Activated CD4-positive, CD25-positive, alpha-beta regulatory T cell (primary cell): ENCODE measurements at places on chromosomes 7 and 10.

DNA sequence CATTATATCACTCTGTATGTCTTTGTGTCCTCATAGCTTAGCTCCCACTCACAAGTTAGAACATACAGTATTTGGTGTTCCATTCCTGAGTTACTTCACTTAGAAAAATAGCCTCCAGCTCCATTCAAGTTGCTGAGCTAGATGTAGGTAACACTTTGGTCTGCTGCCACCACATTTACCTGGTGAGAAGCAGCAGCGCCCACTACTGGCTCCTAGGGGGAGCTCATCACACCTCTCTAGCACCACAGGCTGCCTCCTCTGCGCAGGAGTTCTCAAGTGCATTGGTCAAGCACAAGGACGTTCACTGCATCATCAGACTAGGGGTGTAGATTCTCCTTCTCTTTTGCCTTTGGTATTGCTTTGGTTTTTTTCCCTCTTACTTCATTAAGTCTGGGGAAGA, 530.9 kb upstream of the AUTS2 start:
- DNase-seq = no peak

- no peak for DNase-seq
These were observed 197.8 kb upstream of the SORCS1 start for GRCh38 chr10:107362306-107362705.

DNA sequence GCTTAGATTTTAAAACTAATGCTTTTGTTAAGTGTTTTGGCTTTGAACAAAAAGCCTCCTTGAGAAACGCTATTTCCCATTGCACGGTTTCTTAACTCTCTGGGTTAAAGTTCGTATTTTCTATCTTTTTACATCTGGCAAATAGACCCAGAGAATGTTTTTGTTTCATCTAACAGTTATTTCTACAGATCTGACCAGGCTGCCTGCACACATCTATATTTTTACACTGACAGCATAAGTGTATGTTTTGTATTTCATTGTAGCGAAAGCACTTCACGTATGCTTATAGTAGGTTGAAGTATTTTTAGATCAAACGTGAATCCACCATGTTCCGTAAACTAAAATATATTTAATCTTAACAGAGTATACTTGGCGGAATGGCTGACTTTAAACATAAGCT, 477.3 kb downstream of the SDK1 start:
- no peak for DNase-seq

- no peak for DNase-seq
These were observed 149.6 kb upstream of the SEMA3E start for GRCh38 chr7:83798489-83798888.

GRCh38 chr10:87816898-87817608, 973 bp downstream of the ATAD1 start:
- DNase-seq = no peak

DNA sequence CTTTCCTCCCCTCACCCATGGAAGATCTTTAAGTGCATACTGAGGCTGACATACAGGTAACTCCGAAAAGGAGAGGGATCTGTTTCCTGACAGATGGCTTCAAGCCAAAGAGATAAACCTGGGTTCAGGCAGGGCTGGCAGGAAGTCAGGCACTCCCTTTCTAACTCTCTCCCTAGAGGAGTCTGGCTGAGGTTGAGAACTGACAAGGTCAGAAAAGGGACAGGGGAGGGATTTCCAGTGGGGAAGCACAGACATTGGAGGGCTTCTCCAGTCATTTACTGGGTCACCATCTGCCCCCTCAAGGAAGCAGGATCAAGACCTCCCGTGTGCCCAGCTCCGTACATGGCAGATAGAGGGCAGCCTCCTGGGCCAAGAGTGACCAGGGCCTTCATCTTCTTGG, 31.6 kb downstream of the TLX1 start:
- DNase-seq = no peak

- no peak for DNase-seq
These were observed 67.2 kb upstream of the AQP1 start for GRCh38 chr7:30844483-30844874.

GRCh38 chr10:34047389-34047788, 712.9 kb upstream of the NRP1 start:
- DNase-seq = no peak

GRCh38 chr7:26554952-26555351, 263.3 kb downstream of the SNX10 start:
- DNase-seq = no peak

DNA sequence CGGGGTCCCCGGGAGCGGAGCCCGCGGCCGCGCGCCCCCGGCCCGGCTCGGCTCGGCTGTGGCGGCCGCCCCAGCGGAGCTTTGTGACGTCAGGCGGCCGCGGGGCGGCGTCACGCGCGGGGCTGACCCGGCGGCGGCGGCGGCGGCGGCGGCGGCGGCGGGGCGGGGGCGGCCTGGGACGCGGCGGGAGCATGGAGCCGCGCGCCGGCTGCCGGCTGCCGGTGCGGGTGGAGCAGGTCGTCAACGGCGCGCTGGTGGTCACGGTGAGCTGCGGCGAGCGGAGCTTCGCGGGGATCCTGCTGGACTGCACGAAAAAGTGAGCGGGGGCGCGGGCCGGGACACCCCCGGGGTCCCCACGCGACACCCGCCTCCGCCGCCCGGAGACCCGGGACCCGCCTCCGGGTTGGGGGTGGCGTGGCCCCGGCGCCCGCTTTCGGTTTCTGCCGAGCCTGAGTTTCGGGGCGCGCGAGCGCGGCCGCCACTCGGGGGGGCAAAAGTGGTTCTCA, at the start of gene PWWP2B:
TSS of gene PWWP2B (plus strand) at position 165 of the 506 bp plus-strand sequence. CDS start at position 192, 27 bp downstream.
- peak; percentile 28 for DNase-seq

- no peak for DNase-seq
These were observed 21.9 kb downstream of the FRA10AC1 start for GRCh38 chr10:93680412-93681047.

GRCh38 chr7:29315892-29316270, 121.3 kb downstream of the CHN2 start:
- no peak for DNase-seq

- DNase-seq = no peak
These were observed 33.5 kb downstream of the KCNMA1 start for GRCh38 chr10:77604063-77604462.
